Hippocampal formation (tissue), 2 donors: ENCODE measurements at places on chromosomes 16 and 17.

DNA sequence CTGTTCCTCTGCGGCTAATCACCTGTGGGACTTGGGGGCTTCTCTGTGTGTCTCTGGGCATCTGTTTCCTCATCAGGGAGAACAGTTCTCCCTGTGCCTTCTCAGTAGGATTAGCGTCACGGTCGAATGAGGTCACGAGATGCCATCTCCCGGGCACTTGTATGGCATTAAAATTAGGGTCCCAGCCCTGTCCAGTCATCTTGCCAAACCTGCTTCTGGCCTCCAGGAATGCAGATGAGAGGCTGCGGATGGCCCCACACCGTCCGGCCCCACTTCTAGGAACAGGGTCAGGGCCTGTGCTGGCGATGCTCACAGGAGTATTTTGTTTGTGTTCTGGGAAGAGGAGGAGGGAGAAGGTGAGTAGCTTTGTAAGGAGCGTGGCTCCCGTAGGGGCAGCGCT is 58.5 kb downstream of the OR1D5 start:
- no peak for DNase-seq

DNA sequence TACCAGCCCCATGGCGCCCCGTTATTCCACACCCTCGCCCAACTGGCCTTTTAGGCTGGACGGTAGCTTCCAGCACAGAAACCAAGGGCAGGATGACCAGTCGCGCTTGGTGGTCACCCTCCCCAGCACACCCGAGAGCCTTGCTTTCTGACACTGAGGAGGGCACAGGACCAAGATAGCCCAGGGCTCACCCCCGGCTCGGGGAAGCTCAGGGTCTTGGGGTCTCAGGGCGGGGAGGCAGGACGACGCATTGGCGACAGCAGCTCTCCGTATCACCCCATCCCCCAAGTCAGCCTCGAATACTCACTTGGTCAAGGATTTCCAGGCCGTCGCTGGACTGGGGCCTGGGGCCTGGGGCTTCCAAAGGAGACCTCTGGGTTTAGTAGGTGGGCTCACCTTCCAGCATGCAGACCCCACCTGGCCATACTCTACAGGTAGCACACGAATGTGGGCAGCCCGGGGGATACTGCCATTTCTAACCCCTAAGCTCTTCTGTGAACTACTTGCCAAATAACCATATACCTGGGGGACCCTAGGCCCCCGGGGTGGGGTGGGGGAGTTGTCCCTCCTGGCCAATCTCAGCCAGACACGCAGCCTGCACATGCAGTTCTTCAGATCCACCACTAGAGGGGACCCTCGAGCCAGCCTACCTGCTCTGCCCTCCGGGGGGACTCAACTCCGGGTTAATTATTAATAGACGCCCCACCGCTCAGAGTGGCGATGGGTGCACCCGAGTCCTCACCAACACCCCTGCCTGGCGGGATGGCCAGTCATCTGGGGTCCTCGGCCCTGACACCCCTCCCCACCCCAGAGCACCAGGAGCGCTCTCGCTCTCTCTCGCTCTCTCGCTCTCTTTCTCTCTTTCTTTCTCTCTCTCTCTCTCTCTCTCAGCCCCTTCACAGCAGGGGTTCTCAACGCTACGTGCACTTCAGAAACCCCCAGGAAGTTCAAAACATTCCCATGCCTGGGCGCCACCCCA is 30.0 kb downstream of the TBC1D16 start:
- DNase-seq = no peak

DNA sequence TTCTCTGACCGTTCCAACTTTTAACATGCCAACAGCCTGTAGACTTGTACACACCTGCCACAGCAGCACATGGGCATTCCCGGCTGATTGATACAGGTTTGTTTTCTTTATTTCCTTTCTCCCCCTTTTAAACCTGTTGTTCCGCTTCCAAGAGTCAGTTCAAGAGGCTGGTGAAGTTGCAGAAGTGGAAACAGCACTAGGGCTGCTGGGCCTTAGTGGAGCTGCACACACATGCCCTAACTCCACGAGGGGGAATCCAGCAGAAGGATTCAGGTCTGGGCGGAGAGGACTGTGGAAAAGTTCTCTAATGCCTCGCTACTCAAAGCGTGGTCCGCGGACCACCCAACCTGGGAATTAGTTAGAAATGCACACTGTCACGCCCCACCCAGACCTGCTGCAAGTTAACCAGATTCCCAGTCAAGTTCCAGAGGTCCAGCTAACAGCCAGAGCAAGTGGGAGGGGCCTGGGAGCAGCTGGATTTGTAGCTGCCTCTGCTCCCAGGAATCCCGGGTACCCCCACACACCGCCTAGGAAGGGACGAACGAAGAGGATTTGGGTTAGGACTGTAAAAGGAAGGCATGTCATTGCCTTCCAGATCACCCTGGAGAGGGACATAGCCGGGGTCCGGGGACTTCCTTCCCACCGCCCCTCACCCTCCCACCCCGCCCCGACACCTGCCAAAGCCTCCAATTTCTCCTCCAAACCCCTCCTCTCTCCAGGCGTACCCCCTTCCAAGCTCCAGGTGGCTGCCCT is 542 bp downstream of the SLC39A11 start:
- DNase-seq = no peak

DNA sequence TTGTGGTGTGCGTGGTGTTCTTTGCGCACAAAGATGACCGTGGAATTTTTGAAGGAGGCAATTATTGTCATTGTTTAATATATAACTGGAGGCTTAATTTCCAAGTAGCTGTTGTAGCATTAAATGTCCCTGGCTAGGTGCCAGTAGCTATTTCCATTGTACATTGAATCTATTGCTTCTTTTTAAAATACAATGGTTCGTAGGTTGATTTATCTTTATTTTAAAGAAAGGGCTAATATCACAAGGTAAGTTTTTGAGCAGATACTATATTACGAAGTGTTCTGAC is 127.1 kb downstream of the RPTOR start:
- no peak for DNase-seq

- no peak for DNase-seq
These were observed 161.4 kb downstream of the CMIP start for GRCh38 chr16:81606039-81606438.

DNA sequence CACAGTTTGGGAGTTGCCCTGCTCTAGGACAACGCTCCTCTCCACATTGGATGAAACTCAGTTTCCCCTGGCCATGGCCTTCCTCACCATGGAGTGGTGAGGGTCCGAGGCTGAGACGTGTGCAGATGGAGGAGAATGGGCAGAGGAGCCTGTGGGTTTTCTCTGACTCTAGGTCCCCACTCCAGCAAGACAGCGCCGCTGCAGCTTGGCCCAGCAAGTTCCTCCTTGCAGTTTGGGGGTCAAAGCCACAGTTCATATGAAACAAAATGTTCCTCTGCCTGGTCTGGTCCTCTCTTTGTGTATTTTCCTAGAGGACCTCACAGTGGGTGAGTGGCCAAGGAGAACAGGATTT is 2.3 kb downstream of the C16orf54 start:
- DNase-seq = no peak

DNA sequence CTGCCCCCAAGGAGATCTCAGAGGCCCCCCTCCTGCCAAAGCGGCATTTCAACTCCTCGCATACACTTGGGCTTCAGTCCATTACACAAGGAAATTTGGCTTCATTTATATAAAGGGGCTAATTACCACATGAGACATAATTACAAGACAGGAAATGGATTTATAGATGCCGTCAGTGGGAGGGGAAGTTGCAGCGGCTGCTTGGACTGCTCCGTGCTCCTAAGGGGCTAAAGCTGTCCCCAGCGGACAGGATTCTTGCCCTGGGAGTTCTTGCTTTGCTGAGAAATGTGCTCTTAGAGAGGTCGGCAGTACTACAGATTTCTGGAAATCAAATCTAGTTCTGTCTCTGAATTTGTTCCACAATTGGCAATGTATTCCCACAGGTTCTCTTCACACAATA is 57.2 kb upstream of the NLK start:
- DNase-seq = no peak

DNA sequence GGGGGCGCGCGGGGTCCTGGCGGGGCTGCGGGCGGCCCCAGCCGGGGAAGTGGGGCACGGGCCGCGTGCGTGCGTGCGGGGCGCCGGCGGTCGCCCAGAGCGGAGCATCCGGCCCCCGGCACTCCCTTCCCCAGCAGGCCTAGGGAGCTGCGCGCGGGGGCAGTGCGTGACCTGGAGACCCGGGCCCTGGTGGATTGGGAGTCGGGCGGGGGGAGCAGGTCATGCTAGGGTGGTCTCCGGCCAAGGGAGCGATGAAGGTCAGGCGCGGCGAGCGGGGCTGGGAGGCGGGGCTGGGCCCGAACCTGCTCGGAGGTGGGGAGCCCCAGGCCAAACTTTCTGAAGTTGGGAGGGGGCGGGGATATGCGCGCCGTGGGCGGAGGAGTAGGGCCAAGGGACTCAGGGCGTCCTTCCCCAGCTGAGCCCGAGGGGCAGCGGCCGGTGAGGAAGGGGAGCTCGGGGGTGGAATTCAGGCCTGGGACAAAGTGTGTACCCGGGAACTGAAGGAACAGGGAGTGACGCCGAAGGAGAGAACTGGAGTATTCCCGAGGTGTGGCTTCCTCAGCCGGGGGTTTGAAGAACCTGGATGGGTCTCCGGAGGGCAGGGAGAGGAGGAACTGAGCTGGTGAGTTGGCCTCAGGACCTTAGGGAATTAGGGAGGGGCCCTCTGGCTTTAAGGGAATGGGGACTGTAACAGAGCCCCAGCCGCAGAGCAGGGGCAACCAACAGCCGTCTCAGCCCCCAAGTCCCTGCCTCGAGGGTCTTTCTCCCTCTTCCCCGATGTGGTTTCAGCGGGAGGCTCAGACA is 589 bp downstream of the XYLT2 start:
- DNase-seq = no peak

GRCh38 chr16:68289621-68290329 is 21.0 kb downstream of the SLC7A6OS start:
- no peak for DNase-seq

DNA sequence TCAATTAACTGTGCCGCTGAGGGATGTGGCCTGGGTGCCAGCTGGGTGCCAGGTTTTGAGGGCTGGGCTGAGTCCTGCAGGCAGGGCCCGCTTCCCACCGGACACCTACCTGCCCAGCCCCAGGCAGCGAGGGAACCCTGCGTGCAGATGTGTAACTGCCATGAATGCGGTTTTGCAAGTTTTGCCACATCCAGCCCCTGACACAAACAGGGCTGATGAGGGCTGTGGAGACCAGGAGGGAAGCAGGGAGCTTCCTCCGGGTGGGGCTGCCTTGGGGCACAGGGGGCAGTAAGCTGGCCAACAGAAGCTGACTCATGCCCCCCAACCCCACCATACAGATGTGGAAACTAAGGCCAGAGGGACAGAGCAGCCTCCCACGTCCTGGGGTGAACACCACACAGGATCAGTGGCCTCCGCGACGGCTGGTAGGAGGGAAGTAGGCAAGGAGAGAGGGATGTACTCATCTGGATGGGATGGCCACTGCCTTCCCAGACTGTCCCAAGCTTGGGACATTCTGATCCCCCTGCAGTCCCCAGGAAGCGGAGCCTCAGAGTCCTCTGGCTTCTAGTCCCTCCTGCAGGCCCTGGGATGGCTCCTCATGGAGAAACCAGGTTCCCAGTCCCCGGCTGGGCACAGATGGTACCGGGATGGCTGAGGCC is 1.6 kb downstream of the UBALD1 start:
- no peak for DNase-seq

DNA sequence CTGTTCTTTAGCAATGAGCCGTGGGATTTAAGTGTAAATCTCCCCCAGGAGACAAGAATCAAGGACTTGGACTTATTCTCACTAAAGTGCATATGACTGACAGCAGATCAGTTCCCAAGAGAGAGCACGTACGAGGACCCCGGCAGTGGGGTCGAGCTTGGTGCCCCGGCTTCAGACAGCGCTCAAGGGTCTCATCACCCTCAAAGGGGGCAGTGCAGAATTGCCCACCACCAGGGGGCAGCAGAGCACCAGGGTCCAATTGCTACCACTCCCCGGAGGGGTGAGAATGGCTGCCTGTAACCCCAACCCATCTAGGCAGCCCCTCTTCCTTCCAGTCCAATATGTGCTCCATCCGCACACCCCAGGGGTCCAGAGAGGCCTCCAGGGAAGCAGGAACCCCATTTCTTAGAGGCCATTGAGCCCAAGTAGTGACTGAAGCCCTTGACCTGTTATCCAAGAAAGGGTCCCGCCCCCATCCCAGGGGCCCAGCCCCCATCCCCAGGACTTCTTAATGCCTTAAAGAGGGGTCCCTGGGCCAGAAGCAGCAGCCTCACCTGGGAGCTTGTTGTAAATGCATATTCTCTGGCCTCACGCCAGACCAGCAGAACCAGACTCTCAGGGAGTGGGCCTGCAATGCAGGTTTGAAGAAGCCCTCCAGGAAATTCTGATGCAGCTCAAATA is 86.1 kb downstream of the ZDHHC7 start:
- DNase-seq = no peak

- DNase-seq = peak; percentile 50
These were observed 671.1 kb downstream of the WWOX start for GRCh38 chr16:78770353-78771091.

DNA sequence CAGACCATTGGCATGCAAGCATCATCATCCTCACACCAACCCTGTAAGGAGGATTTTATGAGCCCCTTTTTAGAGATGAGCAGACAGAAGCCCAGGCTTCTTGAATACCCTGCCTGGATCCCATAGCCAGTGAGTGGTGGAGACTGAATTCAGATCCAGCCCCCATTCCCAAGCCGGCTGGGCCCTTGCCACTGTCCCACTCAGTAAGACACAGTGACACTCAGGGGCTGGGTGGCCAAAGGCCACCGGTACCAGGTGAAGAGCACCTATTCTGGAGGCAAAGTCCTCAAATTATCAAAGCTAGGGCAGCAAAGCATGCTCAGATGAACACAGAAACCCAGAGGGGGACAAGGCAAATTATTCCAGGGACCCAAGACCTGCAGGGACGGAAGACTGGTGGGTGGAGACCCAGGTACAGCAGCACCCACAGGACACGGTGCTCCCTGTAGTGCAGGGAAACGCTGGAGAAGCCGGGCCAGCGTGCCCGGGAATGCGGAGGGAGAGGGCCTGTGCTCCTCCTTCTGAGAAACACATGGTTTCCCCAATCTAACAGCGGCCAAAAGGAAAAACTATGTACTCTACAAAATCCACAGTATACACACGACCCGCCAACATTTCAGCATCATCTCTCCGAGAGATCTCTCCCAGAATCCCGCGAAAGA is 33.2 kb upstream of the CRHR1 start:
- DNase-seq = no peak

DNA sequence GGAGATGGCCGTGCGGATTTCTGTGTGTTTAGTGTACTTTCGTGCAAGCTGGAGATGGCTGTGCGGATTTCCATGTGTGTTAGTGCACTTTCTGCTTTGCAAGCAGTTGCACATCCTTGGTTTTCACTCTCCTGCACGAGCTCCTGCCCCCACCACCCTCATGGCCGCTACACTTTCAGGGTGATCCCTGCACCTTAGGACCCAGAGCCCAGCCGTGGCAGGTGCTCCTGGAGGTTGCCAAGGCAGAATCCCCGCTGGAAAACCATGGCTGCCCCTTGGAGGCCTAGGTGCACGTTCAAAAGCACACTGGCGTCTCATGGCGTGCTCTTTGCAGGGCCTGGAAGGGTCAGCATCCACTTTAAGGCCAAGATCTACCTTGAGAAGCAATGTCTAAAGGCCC is 311.0 kb upstream of the TNRC6C start:
- DNase-seq = no peak

GRCh38 chr16:30941600-30942425 is 7.1 kb upstream of the ORAI3 start:
- DNase-seq = peak; percentile 25

GRCh38 chr16:3645504-3646347 is 8.8 kb upstream of the DNASE1 start:
- no peak for DNase-seq

GRCh38 chr17:67636834-67637520 is 80.8 kb upstream of the NOL11 start:
- no peak for DNase-seq
